NK-92 treated with Interleukin-12 subunit alpha and Interleukin-12 subunit beta, amount 100 ng/mL, for 24 hours (cell line): ENCODE measurements at places on chromosomes 13 and 19.
A peak's percentile ranks its signal among the peaks of the same experiment; 100 is the strongest.

DNA sequence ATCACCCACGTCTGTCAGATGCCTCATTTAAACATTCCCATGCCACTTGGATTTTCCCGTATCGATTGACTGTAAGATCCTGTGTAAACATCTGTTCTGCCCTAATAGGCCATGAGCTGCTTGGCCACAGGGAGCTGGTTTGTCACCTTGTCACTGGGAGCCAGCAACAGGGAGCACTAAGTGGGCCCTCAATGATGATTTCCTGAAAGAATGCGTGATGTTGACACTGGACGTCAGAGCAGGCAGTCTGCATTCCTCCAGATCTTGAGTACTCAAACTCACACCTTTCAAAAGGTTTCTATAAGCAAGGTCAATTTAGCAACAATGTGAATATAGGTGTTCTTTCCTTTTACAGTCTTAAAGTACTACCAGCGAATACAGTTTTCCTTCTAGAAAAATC is 78.8 kb downstream of the TUBGCP3 start:
- no peak for DNase-seq

GRCh38 chr13:32883474-32883873 is 132.7 kb upstream of the KL start:
- DNase-seq = no peak

GRCh38 chr19:4722671-4723594 is 709 bp downstream of the DPP9 start:
- peak; percentile 28 for DNase-seq

- no peak for DNase-seq
Observed at GRCh38 chr13:73339086-73339485, 280.3 kb downstream of the KLF5 start.

- DNase-seq = no peak
Observed at GRCh38 chr13:99119656-99120055, 81.0 kb upstream of the UBAC2 start.

- no peak for DNase-seq
Observed at GRCh38 chr13:60562096-60562780, 165.2 kb downstream of the TDRD3 start.

DNA sequence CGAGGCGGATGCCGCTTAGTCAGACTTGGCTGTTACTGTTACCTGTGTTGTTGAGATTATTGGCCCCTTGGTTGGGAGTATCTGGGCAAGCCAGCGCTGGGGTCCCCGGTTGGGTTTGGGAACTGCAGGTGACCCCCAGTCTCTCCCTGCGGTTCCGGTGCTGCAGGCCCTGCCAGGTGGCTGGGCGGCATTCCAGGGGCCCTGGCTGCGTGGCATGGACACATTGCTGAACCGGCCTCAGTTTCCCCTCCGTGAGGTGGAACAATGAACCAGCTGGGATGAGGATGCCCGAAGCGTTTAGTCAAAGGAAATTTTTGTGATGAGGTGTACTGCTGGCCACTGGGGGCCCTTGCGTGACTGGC is 538 bp downstream of the B3GNT3 start:
- no peak for DNase-seq

GRCh38 chr13:43661161-43661830 is 125.5 kb downstream of the ENOX1 start:
- no peak for DNase-seq

- no peak for DNase-seq
Observed at GRCh38 chr13:63198071-63198470, 1782.4 kb upstream of the PCDH20 start.

DNA sequence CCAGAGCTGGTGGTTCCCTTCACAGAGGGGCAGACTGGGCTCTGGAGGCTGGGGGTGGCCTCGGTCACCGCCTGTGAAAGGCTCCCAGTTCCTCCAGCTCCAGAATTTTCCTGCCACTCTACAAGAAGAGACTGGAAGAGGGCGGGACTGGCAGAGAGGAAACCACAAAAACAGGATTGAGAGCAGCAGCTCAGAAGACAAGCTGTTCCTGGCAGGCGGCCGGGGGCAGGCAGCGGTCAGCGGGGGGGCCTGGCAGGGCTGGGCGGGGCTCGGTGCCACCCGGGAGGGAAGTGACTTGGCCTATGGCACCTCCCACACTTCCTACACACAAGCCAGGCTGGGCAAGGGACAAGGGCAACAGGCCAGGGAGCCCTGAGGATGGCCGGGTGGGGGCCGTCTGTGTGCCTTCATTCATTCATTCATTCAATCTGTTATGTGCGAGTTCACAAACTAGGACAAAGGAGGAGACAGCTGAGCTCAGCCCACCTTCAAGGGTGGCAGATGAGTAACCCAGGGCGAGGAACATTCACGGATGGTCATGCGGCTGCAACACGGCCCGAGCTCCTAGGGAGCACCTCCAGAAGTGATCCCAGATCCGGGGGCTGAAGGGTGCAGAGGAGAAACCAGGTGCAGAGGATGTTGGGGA is 16.9 kb upstream of the BTBD2 start:
- no peak for DNase-seq

GRCh38 chr13:109737606-109738005 is 48.8 kb downstream of the IRS2 start:
- DNase-seq = no peak

DNA sequence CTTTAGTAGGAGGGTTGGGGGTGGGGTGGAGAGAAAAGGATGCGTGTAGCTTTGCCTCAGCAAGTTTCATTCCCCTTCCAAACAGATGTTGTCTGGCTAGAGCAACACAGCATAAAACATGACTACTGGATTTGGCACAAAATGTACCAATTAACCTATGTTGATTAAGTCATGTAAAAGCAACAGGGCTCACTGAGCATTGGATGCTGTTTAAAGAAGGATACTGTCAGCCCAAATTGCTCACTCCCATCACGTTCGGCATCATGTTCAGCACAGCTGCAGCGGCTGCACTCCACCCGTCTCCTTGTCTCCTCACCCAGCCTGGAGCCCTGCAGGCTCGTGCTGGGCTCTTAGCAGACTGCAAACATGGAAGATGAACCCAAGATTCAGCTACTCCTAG is 77.5 kb downstream of the DLEU7 start:
- DNase-seq = no peak

DNA sequence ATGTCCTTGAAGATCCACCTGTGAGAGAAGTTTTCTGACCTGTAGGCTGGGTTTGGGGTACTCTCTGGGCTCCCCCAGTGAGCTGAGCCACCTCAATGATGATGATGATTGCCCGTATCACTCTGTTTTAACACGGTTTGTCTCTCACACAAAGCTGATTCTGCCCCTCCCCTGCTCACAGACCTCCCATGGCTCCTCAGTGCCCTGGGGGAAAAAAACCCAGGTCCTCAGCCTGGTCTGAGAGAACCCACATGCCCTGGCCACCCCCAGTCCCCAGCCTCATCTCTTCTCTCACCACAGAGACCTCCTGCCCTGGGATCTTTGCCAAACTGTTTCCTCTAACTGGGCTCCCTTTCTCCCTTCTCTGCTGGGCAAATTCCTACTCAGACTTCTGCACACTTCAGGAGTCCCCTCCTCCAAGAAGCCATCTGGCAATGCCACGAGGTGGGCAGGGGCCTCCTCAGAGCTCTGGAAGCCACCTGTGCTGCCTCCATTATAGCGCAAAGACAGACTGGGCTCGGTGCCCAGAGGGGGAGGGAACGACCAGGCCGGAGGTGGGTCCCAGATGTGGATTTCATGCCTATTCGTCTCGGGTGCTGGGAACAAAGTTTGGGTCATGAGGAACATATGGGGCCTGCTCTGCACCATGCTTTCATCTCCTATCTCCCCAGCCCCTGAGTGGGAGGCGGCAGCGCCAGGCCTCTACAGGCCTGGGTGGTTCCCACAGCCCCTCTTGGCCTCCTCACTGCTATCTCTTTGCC is 8.5 kb upstream of the CA11 start:
- no peak for DNase-seq

DNA sequence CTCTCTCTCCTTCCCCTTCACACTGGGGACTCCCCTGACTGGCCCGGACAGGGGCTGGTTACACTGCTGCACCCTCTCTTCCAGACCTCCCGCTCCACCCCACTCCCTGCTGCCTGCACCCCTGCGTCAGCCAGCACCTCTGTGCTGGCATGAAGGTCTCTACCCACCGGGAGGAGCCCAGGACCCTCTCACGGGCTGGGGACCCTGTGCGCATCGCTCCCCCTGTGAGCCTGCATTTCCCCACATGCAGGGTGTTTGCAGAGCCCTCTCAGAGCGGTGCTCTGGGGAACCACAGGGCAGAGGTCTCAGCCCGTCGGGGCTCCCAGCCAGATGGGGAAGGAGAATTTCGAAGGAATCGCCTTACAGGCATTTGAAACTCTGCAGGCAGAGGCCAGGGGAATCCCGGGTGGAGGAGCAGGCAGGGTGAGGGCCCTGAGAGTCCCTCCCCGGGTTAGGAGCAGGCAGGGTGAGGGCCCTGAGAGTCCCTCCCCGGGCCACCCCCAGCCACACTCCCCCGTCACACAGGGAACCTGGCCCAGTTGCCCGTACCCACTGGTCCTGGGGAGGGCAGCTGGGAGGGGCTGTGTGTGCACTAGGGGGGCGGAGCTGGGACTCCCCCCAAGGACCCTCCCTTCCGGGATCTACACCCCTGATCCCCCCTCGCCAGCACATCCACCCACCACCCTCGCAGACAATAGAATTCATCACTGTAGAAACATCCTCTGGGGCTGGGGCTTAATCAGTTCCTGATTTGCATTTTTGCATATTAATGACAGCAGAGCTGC is 16.3 kb upstream of the TCF3 start:
- no peak for DNase-seq

GRCh38 chr13:107941345-107942029 is 273.8 kb downstream of the LIG4 start:
- DNase-seq = no peak

GRCh38 chr13:29832761-29833298 is 17.6 kb downstream of the UBL3 start:
- DNase-seq = no peak

DNA sequence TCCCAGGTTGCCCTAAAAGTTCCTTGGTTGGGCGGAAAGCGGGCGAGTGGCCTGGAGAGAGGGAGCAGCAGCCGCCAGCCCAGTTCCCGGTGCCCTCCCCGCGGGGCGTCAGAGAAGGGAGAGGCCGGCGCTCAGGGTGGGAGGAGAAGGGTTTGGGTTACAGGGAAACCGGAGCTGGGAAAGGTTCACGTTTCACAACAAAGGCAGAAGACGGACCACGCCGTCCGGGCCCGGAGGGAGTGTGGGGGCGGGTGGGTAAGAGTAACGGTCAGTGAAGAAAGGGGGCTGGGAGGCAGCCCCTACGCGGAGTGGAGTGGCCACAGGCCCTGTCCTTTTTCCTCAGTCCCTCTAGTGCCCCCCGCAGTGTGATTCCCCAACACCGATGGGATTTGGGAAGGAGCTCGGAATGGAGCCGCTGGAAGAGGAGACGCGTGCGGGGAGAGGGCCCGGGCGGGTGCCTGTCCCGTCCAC is 1.6 kb downstream of the SIX5 start:
- no peak for DNase-seq

GRCh38 chr19:3161453-3161852 is 17.1 kb upstream of the S1PR4 start:
- DNase-seq = no peak

DNA sequence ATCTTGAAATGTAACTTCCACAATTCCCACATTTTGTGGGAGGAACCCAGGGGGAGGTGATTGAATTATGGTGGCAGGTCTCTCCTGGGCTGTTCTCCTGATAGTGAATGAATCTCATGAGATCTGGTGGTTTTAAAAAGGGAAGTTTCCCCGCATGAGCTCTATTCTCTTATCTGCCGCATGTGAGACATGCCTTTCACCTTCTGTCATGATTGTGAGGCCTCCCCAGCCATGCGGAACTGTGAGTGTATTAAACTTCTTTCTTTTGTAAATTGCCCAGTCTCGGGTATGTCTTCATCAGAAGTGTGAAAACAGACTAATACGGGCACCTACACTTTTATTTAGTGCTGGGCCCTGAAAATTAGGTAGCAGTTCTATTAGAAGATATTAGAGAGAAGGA is 45.8 kb downstream of the TNFSF13B start:
- no peak for DNase-seq

GRCh38 chr13:57946361-57946760 is 314.8 kb downstream of the PCDH17 start:
- no peak for DNase-seq

GRCh38 chr19:46303322-46303690 is 6.5 kb downstream of the HIF3A start:
- DNase-seq = no peak

- DNase-seq = no peak
Observed at GRCh38 chr19:4178990-4179389, 3.4 kb downstream of the SIRT6 start.

DNA sequence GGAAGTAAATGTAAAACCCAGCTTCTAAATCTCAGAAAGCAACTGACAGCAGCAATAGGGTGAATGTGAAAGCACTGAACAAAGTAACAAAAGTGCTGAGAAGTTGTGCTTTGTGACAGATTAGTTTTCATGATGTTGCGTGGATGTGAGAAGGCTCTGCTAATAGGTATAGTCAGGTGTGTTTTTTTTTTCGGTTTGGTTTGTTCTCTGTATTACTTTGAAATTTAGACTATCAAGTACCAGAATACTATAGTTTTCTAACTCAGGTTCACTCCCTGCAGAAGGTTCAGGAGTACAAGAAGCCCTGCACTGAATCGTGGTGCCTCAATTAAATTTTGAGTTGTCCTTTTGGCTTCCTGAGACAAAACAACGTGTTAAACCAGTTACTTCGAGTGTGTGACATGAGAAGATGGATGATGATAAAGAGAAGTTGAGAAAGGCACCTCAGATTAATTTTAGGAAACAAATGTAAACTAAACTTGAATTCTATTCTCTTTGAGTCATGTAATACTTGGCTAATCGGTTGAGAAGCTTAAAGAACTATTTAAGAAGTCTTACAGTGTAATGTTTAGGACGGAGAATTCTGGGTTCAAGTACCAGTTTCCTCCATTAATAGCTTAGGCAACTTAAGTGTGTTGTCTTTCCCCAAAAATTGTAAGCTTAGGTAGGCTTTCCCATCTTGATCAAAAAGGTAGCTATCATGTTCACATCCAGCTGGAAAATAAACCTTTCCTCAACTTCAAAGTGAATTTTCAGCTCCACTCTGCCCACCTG is 10.3 kb downstream of the MIR17HG start:
- no peak for DNase-seq

- no peak for DNase-seq
Observed at GRCh38 chr13:114200399-114200911, 21.4 kb downstream of the CFAP97D2 start.

DNA sequence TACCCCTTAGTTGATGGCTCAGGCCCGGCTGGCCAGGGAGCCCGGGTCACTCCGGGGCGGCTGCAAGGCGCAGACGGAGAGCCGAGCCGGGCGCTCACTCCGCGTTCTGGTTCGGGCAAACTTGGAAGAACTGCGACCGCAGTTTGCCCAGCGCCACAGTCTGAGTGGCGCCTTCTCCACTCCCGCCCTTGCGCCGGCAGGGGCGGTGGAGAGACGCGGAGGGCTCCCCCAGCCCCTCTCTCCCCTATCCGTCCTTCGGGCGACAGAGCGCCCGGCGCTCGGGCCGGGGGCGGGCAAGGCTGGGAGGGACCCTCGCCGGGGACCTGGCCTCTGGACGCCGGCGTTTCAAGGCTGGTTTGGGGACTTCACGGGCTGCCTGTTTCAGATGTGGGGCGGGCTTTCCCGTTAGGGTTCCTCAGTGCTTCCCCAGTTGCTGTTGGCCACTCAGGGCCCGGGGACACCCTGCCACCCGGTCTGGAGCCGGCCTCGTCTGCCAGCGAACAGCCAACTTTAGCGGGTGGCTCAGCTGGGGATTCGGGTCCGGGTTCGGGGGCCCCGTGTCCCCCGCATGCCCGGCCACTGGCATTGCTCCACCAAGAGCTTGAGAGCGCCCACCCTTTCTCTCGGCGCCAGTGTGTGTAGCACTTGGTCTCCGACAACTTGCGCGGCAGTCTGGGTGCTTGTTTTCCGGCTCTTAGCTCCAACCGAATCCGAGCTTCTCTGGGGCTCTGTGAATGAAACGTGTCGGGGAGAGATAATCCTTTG is 1.5 kb downstream of the GPC6 start:
- no peak for DNase-seq
